ENCODE measurements at places on chromosomes 12 and 14.

GRCh38 chr12:22855456-22855855 lies 230.5 kb downstream of the ETNK1 start:
- DNase-seq = no peak

GRCh38 chr14:67663633-67664032 lies 10.8 kb downstream of the VTI1B start:
- no peak for DNase-seq

- DNase-seq = peak; percentile 37
These were observed at the start of gene ZFHX2 for GRCh38 chr14:23551266-23552028. ZFHX2 (minus strand) TSS chr14:23551765; CDS start chr14:23535325, 16,440 bp downstream.

DNA sequence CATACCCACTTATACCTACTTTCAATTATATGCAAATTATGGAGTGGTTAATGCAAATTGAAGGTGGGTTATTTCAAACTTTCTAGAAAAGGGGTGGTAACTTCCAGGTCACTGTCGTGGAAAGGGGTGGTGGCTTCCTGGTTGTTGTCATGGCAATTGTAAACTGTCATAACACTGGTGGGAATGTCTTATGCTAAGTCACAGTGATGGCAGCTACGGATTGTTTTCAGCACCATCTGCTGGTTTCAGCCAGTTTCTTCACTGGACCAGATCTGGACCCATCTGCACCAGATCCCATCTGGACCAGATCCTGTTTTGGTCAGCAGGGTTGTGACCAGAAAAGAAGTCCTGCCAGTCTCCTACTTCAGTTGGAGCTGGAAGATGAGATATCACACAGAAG lies 1469.3 kb downstream of the AACS start:
- no peak for DNase-seq

All from cardiac fibroblast (primary cell).